ENCODE measurements at places on chromosomes 7 and 10. TPM values are rescaled to one million over a fixed set of nuclear protein-coding genes. Genes with fewer than 3 reads are reported as not detected.

- peak; percentile 92 for DNase-seq
Measured at GRCh38 chr7:105097619-105098018, 83.6 kb downstream of the KMT2E start.

DNA sequence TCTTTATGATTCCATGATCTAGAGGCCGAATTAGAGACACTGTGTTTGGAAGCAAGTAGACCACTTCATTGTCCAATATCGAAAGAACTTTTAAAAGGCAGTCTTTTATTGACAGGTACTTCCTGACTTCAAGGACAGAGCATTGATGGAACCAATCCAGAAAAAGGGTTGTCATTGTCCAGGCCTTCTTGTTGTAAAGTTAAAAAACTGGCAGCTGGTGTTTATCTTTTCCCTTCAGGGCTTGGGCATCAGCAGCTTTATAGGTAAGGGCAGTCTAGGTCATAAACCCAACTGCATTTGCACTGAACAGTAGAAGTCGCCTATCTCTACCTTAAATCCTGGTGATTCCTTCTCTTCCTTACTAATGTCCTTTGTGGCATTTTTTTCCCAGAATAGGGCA is 95.6 kb downstream of the ST7 start:
- DNase-seq: no peak

SPDYE8 gene
- not detected for total RNA-seq

DNA sequence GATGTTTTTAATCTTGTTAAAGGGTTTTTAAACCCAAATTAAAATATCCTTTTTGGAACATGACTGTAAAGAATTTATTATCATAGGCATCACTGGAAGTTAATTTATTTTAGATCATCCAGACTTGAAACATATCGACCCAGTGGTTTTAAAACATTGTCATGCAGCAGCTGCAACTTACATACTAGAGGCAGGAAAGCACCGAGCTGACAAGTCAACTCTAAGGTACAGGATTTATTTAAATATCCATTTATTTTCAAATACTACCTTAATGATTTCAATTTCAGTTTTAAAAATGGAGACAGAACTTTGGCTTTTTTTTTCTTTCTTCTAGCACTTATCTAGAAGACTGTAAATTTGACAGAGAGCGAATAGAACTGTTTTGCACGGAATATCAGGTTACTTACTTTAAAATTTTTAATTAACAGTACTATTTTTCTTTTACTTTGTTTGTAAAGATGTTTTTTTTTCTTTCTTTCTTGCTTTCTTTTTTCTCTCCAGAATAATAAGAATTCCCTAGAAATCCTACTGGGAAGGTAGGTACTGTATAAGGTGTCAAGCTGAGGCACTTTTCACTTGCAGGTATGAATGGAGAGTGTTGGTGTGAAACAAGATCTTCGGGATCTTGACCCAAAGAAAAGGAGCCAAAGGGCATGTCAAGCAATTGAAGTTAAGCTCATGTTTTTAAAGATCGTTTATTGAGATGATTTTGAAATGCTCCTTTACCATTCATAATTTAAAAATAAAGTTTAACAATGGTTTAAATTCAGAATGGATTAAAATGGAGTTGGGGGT is 1.8 kb downstream of the COMMD3 start:
- DNase-seq: no peak

- DNase-seq: no peak
Measured at GRCh38 chr10:26446258-26446657, 8.1 kb downstream of the APBB1IP start.

BEND7 gene
- 31.7 TPM for total RNA-seq

ARHGAP12 gene
- total RNA-seq: 19.2 TPM

- DNase-seq: no peak
Measured at GRCh38 chr10:7306147-7306546, 104.7 kb downstream of the SFMBT2 start.

AGR3 gene
- total RNA-seq: not detected

- no peak for DNase-seq
Measured at GRCh38 chr10:7945034-7945433, 109.5 kb upstream of the GATA3 start.

SPAM1 gene
- total RNA-seq: not detected

DNA sequence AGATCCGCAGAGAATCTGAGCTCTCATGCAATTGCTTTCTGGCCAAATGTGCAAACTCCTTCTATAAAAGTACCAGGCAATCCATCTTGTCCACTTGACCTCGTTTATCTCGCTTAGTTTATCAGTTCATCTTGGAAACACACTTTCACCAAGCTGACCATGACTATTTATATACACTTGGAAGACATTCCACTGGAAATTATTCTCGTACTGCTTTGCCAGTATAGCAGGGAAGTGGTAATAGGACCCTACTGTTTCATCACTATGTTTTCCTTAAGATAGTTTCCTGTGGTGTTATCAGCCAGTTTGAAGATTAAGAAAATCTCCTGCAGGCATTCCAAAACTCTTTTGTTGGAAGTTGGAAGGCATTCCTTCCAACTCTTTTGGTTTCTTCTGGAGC is 115.3 kb upstream of the FAM171A1 start:
- DNase-seq: no peak

FEZF1 gene
- total RNA-seq: not detected

- DNase-seq: no peak
Measured at GRCh38 chr10:102120991-102121738, 997 bp upstream of the LDB1 start.

GRCh38 chr7:158398750-158399149 is 188.9 kb downstream of the PTPRN2 start:
- DNase-seq: no peak

GRCh38 chr7:37516664-37517063 is 68.0 kb upstream of the ELMO1 start:
- DNase-seq: no peak

NME8 gene
- total RNA-seq: not detected

HOXA7 gene
- total RNA-seq: 15.6 TPM

DNA sequence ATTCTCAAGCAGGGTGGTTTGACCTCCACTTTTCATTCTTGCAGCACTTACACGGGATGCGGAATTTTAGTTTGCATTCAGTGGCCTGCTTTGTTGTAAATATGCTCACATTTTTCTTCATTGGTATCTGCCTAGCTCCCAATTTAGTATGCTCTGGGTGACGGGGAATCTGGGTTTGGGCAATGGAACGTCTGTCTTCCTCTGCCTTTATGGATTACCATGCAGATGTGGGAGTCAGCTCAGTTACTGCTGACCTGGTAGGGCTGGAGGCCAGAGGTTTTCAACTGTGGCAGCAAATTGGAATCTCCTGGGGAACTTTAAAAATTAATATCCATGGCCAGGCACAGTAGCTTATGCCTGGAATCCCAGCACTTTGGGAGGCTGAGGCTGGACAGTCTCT is 161.6 kb downstream of the CAMK1D start:
- DNase-seq: no peak

GRCh38 chr10:73922007-73922863 is 11.3 kb downstream of the PLAU start:
- DNase-seq: no peak

TRIM50 gene
- total RNA-seq: not detected

DNA sequence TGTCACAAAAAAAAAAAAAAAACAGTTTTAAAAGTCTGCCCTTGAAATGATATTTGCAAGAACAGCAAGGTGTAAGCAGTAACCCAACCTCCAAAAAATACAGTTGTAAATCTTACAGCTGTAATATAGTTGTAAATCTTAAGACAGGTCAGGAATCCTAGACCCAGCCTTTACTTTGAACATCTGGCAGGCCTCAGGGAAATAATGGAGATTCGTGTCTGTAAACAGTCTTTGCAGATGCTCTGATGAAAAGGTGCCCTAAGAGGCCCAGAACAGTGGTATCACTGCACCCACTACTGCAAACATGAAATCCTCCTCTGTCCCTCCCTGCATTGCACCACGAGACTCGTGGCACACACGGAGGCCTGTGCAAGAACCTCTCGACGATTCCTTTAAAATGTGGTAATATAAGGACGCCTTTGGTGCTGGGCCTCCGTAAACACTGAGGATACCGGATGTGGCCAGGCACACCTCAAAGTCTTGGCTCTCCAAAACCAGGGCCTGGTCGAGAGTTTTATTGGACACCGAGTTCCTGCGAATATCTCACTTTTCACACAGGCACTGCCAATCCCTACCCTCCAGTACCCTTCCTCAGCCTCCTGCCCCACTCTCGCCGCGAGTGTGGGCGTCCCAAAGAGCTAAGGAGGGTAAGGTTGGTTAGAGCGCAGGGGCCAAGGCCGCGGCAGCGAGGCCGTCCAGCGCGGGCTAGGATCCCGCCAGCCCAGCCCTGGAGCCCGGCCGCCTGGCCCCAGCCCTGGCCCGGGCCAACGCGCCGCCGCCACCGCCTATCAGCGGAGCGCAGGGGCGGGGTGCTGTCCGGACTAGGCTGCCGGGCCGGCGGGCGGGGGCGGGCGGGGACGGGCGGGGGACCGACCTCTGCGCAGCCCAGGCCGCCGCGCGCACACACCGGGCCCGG is at the start of gene REEP3:
TSS of gene REEP3 (plus strand) at position 902 of the 916 bp plus-strand sequence. CDS start 145 bp downstream, outside the sequence.
- peak; percentile 56 for DNase-seq

GRCh38 chr7:27661811-27662489 is 733 bp downstream of the HIBADH start:
- DNase-seq: no peak

TLX1 gene
- total RNA-seq: not detected

MRPL32 gene
- 62.2 TPM for total RNA-seq

DNA sequence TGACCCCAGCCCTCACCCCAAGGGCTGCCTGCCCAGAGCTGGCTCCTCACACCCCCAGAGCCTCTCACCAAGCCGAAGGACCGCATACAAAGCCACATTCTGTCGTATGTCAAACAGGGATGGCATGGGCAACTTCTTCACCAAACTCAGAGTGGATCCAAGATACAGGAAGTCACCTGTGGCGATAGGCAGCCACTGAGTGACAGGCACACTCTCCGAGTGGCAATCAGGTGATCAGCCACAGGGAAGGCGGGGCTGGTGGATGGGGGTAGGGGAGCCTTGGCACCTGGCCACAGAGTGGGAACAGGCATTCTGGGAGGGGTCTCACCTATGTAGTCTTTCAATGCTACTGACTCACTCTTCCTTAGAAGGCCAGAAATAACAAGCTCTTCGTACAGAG is 7.1 kb upstream of the ASB10 start:
- DNase-seq: no peak

DNA sequence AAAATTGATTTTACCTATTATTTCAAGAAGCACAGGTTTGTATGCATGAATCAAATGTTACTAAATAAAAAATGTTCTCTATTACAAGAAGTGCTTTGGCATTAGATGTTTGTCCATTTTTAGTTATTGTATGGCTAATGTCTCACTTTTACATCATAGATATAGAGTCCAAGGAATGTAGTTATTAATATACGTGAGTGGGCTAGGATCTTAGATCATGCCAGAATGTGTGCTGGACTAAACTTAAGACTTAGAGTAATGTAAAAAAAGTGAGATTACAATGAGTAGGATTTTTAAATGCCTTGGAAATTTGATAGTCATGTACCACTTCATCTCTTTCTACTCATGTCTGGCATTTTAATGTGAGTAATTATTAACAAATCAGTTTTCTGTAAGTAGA is 196.6 kb downstream of the ARL4A start:
- no peak for DNase-seq

DNA sequence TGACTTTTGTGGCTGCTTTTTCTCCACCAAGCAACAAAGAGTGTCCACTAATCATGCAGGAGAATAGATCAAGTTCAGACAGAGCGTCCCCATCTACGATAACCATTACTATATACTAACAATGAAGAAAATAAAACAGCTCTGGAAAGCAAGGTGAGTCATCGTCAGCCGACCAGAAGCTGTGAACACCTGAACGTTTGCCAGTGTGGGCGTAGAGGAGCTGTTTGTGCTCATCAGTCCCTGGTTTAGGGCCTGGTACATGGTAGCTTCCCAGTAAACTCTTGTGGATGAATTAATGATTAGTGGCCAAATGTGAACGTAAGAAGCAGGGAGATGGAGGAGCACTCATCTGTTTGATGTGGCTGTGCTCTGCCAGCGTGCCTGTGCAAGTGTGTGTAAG is 180.7 kb downstream of the EVX1 start:
- no peak for DNase-seq

CLCN1 gene
- total RNA-seq: not detected

- DNase-seq: no peak
Measured at GRCh38 chr7:44264221-44264931, 61.0 kb downstream of the CAMK2B start.

- DNase-seq: peak; percentile 64
Measured at GRCh38 chr10:48289501-48290238, 15.2 kb upstream of the FRMPD2 start.

DNA sequence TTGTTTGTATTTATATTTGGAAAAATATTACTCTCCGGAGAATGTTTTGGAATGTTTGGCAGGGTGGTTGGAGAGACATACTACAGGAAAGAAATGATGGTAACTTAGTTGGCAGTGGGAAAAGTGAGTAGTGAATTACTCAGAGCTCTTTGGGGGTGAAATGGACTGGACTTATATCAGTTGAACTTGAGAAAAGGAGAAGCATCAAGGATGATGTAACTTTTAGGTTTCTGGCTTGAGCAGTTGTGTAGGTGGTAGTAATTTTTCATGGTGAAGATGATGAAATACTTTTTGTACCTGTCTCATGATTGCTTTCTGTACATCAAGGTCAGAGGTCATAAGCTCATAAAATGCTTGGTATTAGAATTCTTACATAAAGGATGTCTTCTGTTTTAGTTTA is 617.2 kb downstream of the AUTS2 start:
- DNase-seq: no peak

GRCh38 chr10:31263903-31264302 is 55.1 kb upstream of the ZEB1 start:
- no peak for DNase-seq

GRCh38 chr7:27302590-27302989 is 60.0 kb downstream of the EVX1 start:
- DNase-seq: no peak

- DNase-seq: peak; percentile 34
Measured at GRCh38 chr10:35495521-35496119, 109.5 kb upstream of the GJD4 start.

DNA sequence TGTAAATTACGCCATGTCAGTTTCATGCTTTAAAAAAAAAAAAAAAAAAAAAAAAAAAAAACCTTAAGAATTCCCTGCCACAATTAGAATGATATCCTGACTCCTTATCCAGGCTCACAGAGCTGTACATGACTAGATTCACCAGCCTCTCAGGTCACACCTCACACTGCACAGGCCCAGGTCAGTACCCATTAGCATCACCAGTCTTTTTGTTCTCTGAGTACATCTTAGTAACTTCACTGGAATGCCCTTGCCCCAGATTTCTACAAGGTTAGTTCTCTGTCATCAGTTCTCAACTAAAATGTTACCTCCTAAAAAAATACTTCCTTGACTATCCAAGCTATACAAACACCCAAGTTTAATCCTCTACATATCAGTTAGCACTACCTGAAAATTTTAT is 211.0 kb downstream of the LRRN3 start:
- no peak for DNase-seq

MMRN2 gene
- 169 TPM for total RNA-seq

DNA sequence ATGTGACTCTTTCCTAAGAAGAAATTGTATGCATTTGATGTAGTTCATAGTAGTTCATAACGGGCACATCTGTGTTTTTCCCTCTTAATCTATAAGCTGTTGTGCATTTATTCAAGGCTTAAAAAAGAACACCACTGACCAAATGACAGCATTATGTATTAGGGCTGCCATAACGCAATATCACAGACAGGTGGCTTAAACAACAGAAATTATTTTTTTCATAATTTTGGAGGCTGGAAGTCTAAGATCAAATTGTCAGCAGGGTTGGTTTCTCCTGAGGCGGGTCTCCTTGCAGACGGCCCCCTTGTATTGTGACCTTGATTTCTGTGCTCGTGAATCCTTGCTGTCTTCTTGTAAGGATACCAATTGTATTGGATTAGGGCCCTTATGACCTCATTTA is 627 bp upstream of the SSMEM1 start:
- DNase-seq: no peak

TAS2R39 gene
- total RNA-seq: not detected

- no peak for DNase-seq
Measured at GRCh38 chr7:156014808-156015207, 202.5 kb upstream of the SHH start.
